ENCODE measurements at places on chromosomes 5 and 9. TPM values are rescaled to one million over a fixed set of nuclear protein-coding genes. Genes with fewer than 3 reads are reported as not detected.

The TMEM252 gene
- polyA plus RNA-seq, result 0.10 TPM

DNA sequence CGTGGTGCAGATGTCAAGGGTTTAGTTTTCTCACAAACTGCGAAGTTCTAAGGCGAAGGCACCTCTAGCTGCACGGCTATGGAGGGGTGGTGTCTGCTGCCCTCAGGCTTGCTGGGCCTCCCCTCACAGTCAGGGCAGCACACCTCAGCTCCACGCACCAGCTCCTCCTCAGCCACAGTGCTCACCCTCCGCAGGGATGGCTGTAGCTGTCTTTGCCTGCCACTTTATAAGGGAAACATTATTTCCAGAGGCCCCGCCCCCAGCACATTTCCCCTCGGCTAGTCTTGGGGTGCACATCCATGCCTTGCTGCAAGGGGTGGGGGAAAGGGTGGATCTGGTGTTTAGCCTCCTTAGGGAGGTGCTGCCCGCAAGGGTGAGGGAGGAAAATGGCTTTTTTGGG is 154.6 kb downstream of the TRIO start:
- H3K27me3 ChIP-seq, result no peaks in the 10 kb centered on the region
- peaks cover 44% of the 10 kb centered on the region for H3K36me3 ChIP-seq

GRCh38 chr9:128921881-128922763 is 1.3 kb downstream of the PHYHD1 start:
- peak overlapping the region; percentile 78 for H3K27ac ChIP-seq
- no peaks in the 10 kb centered on the region for H3K27me3 ChIP-seq
- DNase-seq, result no peak
- peaks cover 22% of the 10 kb centered on the region for H3K4me1 ChIP-seq

The CER1 gene
- polyA plus RNA-seq, result not detected

DNA sequence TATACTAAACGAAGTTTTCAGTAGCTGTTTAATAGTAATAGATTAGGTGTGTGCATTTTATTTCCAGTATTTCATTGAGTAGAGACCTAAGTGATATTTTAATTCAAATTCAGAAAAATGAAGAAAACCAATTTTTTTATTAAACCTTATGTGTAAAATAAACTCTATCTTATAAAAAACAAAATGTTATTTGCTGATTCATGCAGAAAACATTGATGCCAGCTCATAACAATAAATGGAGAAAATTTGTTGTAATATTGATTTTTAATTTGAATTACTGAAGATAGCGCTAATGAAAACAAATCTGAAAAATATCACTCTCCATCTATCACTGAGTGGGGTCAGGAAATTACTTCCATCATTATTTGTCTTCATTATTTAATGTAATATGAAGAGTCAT is 1177.8 kb upstream of the SEMA6A start:
- H3K27me3 ChIP-seq, result no peaks in the 10 kb centered on the region
- no peak for DNase-seq
- no peak overlapping the region for H3K27ac ChIP-seq
- H3K4me3 ChIP-seq, result no peak overlapping the region
- H3K36me3 ChIP-seq, result no peaks in the 10 kb centered on the region

The TOR1A gene
- polyA plus RNA-seq, result 29.4 TPM

The ARHGEF37 gene
- polyA plus RNA-seq, result 2.8 TPM

DNA sequence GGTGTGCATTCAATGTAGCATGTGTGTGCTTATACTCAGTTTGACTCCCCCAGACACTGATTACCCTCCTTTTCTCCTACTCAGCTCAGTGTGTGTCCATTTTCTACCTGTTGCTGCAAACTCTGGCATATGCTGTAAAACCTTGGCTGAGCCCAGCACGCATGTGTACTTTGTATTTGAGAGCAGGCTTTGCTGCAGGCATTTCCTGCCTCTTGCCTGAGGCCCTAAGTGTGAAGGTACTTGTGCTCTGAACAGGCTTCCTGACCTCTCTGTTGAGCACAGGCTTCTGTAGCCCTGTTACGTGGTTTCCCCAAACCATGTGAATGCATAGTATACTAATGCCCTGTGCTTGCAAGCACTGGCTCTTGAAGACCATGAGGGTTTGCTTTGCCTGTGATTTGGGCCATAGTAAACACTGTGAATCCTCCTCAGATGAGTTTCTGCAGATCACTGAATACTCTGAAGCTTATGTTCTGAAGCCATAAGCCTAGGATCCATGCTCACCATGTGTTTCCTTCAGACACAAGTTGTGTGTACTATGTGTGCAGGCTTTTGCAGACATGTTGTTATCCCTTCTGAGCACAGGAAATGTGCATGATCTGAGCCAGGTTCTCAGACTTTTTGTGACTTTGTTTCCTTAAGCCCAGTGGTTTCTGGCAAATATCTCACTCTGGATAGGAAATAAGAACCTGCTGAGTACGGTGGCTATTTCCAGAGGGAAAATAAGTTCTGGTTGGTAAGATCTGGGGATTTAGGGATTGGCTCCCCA is 124.9 kb upstream of the RUSC2 start:
- H3K4me3 ChIP-seq, result no peak overlapping the region
- peak; percentile 50 for DNase-seq
- no peaks in the 10 kb centered on the region for H3K27me3 ChIP-seq
- no peak overlapping the region for H3K27ac ChIP-seq

The IL13 gene
- polyA plus RNA-seq, result 0.54 TPM

GRCh38 chr5:152124409-152125041 is 199.9 kb upstream of the GLRA1 start:
- H3K36me3 ChIP-seq, result no peaks in the 10 kb centered on the region
- no peak for DNase-seq
- no peaks in the 10 kb centered on the region for H3K4me1 ChIP-seq
- no peak overlapping the region for H3K27ac ChIP-seq
- H3K27me3 ChIP-seq, result no peaks in the 10 kb centered on the region

DNA sequence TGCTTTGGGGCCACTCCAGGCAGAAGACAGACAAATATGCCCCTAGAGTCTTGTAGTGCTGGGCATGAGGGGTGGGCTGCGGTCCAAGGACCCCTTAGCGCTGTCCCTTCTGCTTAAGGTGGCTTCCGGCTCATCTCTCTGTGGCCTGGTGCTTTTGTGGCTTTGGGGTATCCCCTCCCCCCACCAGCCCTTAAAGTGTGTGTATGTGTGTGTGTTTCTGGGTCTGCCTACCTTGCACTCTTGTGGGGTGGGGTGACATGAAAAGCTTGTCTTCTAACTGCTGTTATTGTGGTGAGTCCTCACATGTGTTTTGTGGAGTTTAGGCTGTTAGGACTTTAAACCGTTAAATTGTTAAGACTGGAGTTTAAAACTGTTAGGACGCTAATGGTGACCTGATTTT is 23.6 kb downstream of the MARCHF6 start:
- peaks cover 24% of the 10 kb centered on the region for H3K36me3 ChIP-seq
- no peak overlapping the region for H3K4me3 ChIP-seq
- H3K4me1 ChIP-seq, result no peaks in the 10 kb centered on the region
- no peak for DNase-seq
- no peak overlapping the region for H3K27ac ChIP-seq

The SLC46A2 gene
- not detected for polyA plus RNA-seq

DNA sequence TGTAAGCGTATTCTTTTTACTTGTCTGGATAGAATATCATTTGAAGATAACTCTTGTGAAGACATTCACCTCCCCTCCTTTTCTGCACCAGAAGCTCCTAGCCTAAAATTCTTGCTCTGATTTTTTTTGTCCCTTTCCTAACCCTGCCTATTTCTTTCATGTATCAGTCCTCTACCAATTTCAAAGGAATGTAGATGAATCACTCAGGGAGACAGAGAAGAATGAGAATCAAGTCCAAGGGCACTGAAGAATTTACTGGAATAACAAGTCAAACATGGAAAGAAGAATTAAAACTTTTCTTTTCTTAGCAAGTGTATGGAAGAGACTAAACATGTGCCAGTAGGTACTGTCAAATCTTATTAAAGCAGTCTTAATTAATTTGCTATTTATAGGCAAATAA is 618.7 kb downstream of the DNAH5 start:
- DNase-seq, result no peak
- H3K36me3 ChIP-seq, result no peaks in the 10 kb centered on the region
- no peak overlapping the region for H3K27ac ChIP-seq
- no peaks in the 10 kb centered on the region for H3K4me1 ChIP-seq
- H3K4me3 ChIP-seq, result no peak overlapping the region
- no peaks in the 10 kb centered on the region for H3K27me3 ChIP-seq

- peaks cover 12% of the 10 kb centered on the region for H3K36me3 ChIP-seq
- no peaks in the 10 kb centered on the region for H3K27me3 ChIP-seq
- DNase-seq, result no peak
- no peak overlapping the region for H3K27ac ChIP-seq
Measured at GRCh38 chr5:140258016-140258415, 44.9 kb downstream of the PFDN1 start.

The PLPPR1 gene
- polyA plus RNA-seq, result not detected

GRCh38 chr9:90090997-90091396 is 486.2 kb downstream of the GADD45G start:
- H3K27me3 ChIP-seq, result no peaks in the 10 kb centered on the region
- H3K27ac ChIP-seq, result no peak overlapping the region
- no peaks in the 10 kb centered on the region for H3K36me3 ChIP-seq
- no peaks in the 10 kb centered on the region for H3K4me1 ChIP-seq

GRCh38 chr5:131593921-131594320 is 41.1 kb downstream of the RAPGEF6 start:
- no peak for DNase-seq
- no peak overlapping the region for H3K27ac ChIP-seq
- peaks cover 7% of the 10 kb centered on the region for H3K4me1 ChIP-seq
- H3K4me3 ChIP-seq, result no peak overlapping the region
- no peaks in the 10 kb centered on the region for H3K36me3 ChIP-seq

GRCh38 chr9:129036923-129037766 is 719 bp downstream of the MIGA2 start:
- peak overlapping the region; percentile 95 for H3K4me3 ChIP-seq
- H3K4me1 ChIP-seq, result no peaks in the 10 kb centered on the region
- no peaks in the 10 kb centered on the region for H3K36me3 ChIP-seq
- DNase-seq, result peak; percentile 23
- H3K27me3 ChIP-seq, result no peaks in the 10 kb centered on the region
- H3K27ac ChIP-seq, result peak overlapping the region; percentile 61

DNA sequence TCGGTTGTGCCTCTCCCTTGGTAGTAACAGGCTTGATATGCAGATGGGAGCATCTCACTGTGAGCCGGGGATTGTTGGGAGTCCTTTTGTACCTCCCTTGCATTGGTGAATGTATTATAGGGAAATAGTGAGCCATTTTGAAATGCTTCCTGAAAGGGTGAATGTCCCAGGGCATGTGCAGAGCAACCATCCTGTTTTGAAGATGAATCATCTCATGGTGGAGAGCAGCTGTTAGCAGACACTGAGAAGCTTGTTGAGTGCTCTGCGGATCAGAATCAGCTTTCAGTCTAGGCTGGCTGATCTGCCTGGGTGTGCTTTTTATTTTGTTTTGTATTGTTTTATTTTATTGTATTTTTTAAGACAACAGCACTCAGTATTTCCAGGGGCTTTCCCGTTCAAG is 29.7 kb downstream of the SLC36A1 start:
- H3K27ac ChIP-seq, result no peak overlapping the region
- H3K4me1 ChIP-seq, result no peaks in the 10 kb centered on the region
- no peak overlapping the region for H3K4me3 ChIP-seq
- H3K27me3 ChIP-seq, result no peaks in the 10 kb centered on the region

The C5orf52 gene
- polyA plus RNA-seq, result not detected

Measured in small intestine (tissue), 16 donors.